ENCODE measurements at places on chromosomes 3 and 15.

DNA sequence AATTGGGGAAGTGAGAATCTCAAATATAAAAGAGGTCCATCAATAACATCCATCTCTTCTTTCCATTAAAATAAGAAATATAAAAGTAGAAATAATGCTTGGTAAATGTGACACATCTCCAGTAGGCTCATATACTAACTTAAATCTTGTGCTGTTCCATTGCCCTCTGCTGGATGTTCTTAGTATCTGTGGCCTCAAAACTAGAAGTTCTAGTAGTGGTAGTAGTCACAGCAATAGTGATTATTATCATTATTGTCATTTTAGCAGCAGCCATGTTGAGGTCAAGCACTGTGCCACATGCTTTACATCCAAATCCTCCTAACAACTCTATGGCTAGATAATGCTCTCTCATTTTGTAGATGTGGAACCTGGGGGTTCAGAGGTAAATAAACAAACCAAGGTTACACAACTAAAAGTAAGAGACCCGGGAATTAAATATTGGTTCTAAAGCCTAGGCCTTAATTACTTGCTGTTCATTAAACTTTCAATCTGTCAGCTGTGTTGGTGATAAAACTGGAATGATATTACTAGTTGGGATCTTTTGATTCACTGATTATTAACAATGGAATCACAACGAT, 20.2 kb upstream of the BTLA start:
- DNase-seq, result peak; percentile 66

- DNase-seq, result no peak
These were observed 282.7 kb upstream of the C2CD4B start for GRCh38 chr15:62447742-62448141.

DNA sequence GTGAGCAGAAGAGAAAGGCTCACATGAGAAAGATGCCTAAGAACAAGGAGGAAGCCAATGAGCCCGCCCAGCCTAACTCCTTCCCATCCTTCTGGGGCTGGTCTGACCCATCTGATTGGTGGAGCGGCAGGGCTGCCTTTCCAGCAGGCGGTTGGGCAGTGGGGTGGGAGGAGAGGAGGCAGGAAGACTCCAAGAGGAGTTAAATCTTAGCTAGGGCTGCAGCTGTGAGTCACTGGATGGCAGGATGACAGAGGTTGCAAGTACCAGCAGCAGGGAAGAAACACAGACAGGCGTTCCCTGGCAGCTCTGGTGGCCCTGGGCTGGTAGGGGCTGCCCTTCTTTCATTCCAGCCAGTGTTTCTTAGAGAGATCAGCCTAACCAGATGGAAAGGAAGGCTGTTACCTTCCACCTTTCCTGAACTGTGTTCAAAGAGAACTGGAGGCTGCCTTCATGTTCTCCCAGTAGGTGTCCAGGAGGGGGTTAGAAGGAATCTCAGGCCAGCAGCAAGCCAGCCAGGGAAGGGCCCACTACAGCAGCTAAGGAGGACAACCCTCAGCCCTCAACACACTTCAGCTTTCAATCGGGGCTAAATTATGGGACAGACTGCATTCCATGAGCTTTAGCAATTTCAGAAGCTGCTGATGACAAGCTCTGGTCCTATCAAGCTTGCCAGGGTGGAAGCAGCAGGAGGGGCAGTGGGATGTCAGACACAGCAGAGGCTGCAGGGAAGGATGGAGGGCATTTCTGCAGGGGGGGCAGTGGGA, 50.3 kb downstream of the CHSY1 start:
- DNase-seq, result peak; percentile 96

- peak; percentile 84 for DNase-seq
These were observed 152.3 kb downstream of the IGF1R start for GRCh38 chr15:98800437-98801233.

DNA sequence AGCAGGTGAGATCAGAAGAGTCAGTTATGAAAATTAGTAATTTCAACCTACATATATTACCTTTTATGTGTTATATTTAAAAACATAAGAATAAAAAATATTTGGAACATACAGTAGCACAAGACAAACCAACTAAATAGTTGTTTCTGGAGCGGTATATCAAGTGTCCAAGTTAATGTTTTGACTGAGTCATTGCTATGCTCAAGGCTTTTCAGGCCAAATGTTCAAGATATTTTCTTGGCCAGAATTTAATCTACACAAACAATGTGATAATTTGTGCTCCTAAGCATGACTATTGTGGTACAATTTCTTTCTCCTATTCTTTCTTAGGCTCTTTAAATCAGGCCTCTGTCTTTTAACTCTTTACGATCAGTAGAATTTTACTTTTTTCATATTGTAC, 412.4 kb downstream of the RAP2B start:
- no peak for DNase-seq

- DNase-seq, result peak; percentile 87
These were observed 485.2 kb upstream of the PROK2 start for GRCh38 chr3:72270072-72270681.
